Type B pancreatic cell (in vitro differentiated cells): ENCODE measurements at places on chromosomes 5 and 9. TPM values are rescaled to one million over a fixed set of nuclear protein-coding genes. Genes with fewer than 3 reads are reported as not detected.

TLX3 gene
- total RNA-seq = 2.1 and 7.8 TPM in 2 replicates

SPEF2 gene
- 11.5 and 15.1 TPM in 2 replicates for total RNA-seq

DNA sequence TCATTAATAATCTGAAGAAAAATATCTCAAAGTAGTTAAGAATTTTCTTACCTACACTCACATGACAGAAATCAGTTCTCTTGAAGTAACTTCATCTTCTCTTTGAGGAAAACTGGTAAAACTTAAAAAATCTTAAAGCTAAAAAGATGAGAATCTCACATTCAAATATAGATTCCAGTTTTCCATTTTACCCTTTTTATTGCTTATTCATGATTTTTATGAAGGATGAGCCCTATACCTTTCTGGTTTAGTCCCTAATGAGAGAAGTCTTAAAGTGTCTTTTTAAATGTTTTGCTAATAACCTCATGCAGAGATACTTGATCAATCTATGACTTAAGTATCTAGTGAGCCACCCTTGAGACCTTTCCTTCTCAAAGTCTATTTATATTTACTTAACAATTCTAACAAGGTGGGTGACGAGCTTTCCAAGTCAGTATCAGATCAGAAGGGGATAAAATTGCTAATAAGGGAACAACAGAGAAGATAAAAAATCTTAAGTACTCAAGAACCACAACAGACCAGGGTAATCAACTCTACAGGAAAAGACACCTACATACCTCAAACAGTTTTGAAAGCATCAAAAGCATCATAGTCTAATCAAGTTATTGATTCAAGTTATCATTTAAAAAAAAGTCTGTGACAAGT, 2.6 kb downstream of the IARS1 start:
- H3K4me1 ChIP-seq = peaks cover 28% of the 10 kb centered on the region
- peaks cover 30% of the 10 kb centered on the region for H3K36me3 ChIP-seq
- H3K4me3 ChIP-seq = peak overlapping the region; percentile 63
- H3K27me3 ChIP-seq = no peaks in the 10 kb centered on the region

BARHL1 gene
- total RNA-seq = 0.14 TPM in 1 of 2 replicates, not detected in the other

GRCh38 chr5:103364074-103364473, 105.5 kb downstream of the MACIR start:
- peaks cover 4% of the 10 kb centered on the region for H3K4me1 ChIP-seq
- DNase-seq = no peak
- no peaks in the 10 kb centered on the region for H3K27me3 ChIP-seq
- no peak overlapping the region for H3K4me3 ChIP-seq

GRCh38 chr9:76667521-76667957, 96.7 kb upstream of the PCA3 start:
- H3K4me1 ChIP-seq = peaks cover 5% of the 10 kb centered on the region
- DNase-seq = no peak
- H3K4me3 ChIP-seq = no peak overlapping the region
- no peaks in the 10 kb centered on the region for H3K27me3 ChIP-seq
- H3K27ac ChIP-seq = no peak overlapping the region

CARD9 gene
- total RNA-seq = 2.0 and 2.6 TPM in 2 replicates

DNA sequence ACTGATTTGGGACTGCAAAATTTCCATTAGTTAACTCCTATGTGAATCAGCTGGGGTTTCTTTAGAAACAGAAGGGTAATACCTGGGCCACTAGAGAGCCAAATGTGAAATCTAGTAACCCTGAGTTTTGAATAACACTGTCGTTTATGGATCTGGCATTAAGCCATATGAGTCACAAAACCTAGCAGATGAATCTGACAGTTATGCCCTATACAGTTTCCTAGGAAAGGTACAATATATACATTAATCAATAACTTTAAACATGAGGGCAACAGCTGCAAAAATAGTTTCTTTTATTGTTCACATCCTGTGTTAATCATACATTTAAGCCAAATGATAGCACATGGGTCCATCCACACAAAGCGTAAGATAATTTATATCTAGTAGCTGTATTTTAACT, 56.9 kb downstream of the PAM start:
- H3K27me3 ChIP-seq = no peaks in the 10 kb centered on the region
- DNase-seq = no peak
- H3K27ac ChIP-seq = no peak overlapping the region
- H3K36me3 ChIP-seq = no peaks in the 10 kb centered on the region
- H3K4me1 ChIP-seq = peaks cover 27% of the 10 kb centered on the region
- no peak overlapping the region for H3K4me3 ChIP-seq

- H3K27ac ChIP-seq = no peak overlapping the region
- peaks cover 54% of the 10 kb centered on the region for H3K27me3 ChIP-seq
- no peaks in the 10 kb centered on the region for H3K4me1 ChIP-seq
- no peak for DNase-seq
- H3K36me3 ChIP-seq = no peaks in the 10 kb centered on the region
Measured at GRCh38 chr5:76104027-76104426, 20.8 kb downstream of the SV2C start.

CCIN gene
- total RNA-seq = not detected in 2 replicates

PAEP gene
- total RNA-seq = not detected in 2 replicates

CCDC180 gene
- 2.2 and 7.0 TPM in 2 replicates for total RNA-seq

DNA sequence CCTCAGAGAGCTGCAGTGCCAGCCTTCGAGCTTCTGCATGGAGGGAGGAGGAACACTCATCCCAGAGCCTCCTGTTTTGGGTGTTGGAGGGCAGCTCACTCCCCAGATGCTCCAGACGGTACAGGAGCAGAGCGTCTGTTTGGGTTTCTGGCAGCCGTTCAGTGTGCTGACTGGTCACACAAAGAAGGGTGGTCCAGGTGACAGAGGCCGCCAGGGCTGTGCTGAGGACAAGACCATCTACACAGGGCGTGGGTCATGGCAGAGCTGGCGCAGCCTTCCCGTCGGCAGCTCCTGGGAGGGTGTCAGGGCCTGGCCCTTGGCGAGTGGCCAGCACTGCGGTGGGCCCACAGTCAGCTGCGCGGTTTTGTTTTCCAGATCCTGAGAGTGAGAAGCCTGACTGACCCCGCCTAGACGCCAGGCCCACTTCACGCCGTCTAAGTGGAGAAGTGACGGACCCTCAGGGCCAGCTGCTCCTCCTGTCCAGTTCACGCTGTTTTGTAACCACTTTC, 131.4 kb upstream of the FAM120A start:
- no peak overlapping the region for H3K4me3 ChIP-seq
- H3K27ac ChIP-seq = no peak overlapping the region
- H3K27me3 ChIP-seq = no peaks in the 10 kb centered on the region
- DNase-seq = no peak
- H3K4me1 ChIP-seq = peaks cover 4% of the 10 kb centered on the region

DNA sequence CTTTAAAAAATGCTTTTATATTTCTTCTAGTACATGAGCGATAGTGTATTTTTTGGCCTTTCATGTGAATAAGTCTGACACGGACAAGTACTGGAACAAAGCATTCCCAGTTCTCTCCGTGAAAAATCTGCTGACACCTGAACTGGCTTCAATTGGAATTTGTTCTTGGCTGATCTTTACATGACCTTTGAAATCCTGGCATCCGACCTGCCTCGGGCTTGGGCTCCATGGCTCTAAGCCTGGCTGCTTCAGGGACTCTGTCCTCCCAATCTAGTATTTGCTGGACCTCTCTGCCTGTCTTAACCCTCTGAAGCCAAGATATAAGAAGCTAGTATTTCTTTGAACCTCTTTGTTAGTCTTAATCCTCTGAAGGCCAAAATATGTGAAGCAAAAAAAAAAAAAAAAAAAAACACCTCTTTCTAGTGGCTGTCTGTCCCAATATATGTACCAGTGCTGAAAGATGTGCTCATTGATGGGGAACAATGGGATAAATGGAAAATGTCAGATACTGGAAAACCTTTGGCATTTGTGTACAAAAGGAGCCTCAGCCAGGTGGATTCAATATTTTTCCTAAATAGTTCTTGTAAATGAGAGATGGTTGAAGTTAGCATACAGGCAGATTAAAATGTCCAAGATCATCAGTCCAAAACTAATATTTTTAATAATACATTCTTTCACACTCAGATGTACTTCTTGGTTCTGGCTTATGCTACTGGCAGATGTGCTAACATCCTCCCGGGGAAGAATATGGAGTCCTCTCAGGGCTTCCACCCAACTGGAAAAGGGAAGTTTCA, 470.6 kb downstream of the TUSC1 start:
- H3K4me1 ChIP-seq = peaks cover 4% of the 10 kb centered on the region
- no peaks in the 10 kb centered on the region for H3K36me3 ChIP-seq
- no peak for DNase-seq
- H3K27me3 ChIP-seq = no peaks in the 10 kb centered on the region
- H3K4me3 ChIP-seq = no peak overlapping the region
- H3K27ac ChIP-seq = no peak overlapping the region

- DNase-seq = no peak
- no peaks in the 10 kb centered on the region for H3K36me3 ChIP-seq
- H3K4me1 ChIP-seq = peaks cover 19% of the 10 kb centered on the region
Measured at GRCh38 chr5:131209506-131210150, 38.9 kb downstream of the LYRM7 start.
